ENCODE measurements at places on chromosomes 4 and X.

GRCh38 chr4:8272472-8273428, 3.2 kb downstream of the HTRA3 start:
- DNase-seq, result no peak

DNA sequence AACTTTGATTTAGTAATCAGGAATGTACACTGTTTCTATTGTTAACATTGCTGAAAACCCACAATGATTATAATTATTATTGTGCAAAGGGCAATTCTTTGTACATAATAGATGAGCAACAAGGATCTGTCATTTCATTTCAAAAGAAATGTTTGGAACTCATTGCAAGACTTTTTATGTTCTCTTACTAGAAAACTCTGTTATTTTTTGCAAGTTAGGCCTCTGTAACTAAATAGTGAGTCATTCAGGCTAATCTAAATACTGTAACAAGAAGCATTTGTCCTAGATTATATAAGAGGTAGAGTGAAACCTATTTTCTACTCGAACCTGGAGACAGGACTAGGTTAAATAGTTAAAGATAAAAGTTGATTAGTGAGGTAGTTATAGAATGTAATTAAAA, 93.2 kb upstream of the FAM47B start:
- DNase-seq, result no peak

- no peak for DNase-seq
These were observed 40.8 kb downstream of the CCNG2 start for GRCh38 chr4:77197831-77198230.

DNA sequence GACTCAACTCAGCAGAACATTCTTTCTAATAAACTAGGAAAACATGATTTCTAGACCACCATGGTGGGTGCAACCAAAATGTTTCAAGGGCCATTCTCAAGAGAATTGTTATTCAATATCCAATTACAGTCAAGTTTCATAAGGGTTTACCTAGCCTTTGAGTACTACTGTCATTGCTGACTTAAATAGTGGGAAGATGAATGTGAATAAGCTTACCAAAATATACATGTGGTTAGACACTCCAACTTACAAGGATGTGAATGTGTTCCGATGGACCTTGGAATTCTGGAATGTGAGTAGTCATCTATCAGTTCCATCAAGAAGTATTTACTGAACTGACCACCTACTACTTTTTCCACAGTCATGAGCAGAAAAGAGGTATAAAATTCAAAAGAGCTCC, 16.9 kb downstream of the SH3RF1 start:
- DNase-seq, result no peak

DNA sequence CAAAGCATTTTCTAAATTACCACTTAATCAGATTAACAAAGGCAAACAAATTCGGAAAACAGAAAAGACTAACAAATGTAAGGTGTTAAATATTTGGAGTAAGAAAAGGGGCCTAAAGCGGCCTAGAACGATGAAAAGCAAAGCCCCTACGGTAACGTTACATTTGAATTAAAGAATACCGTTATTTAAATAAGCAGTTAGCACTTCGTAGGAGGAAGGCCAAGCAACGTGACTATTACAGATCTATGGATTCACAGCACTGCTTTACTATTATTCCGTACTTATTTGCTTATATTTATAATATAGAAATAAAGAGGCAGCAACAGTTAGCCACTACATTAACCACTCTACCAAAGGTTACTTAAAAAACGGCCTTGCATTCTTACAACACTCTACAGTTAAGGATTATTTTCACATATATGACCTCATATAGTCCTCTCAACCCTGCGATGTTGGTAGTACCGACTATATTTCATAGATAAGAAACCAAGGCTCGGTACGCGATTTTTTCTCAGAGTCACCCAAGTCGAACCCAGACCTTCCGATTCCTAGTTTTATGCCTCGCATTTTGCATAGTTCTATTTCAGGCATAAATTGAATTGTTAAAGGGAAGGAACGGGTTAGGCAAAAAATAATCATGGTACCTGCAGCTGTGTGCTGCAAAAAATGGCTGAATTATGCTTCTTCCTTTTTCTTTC, 2.9 kb downstream of the KLHL15 start:
- DNase-seq, result no peak

- no peak for DNase-seq
These were observed 38.0 kb upstream of the SPARCL1 start for GRCh38 chr4:87567191-87567590.

GRCh38 chrX:24703185-24703494, 9.4 kb downstream of the POLA1 start:
- no peak for DNase-seq

- no peak for DNase-seq
These were observed 512.6 kb upstream of the FAM241A start for GRCh38 chr4:111632641-111633151.

- DNase-seq, result no peak
These were observed 99.1 kb upstream of the USP38 start for GRCh38 chr4:143085659-143086058.

DNA sequence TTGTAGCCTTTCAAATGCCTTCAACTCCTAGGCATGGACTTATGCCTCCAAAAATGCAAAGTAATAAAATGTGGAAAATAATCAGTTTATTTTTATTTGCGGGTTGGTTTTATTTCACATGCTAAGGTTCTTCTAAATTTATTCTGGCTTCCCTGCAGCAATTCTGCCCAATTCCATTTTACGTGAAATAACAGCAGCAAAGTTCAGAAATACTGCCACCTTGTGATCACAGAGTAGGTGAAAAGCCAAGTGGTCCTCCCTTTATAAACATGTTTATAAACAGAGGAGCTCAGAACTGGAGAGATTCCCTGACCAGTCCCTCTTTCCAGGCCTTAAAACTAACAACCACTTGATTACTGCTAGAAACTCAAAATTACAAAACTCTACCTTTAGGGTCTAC, 14.7 kb upstream of the DCHS2 start:
- no peak for DNase-seq

DNA sequence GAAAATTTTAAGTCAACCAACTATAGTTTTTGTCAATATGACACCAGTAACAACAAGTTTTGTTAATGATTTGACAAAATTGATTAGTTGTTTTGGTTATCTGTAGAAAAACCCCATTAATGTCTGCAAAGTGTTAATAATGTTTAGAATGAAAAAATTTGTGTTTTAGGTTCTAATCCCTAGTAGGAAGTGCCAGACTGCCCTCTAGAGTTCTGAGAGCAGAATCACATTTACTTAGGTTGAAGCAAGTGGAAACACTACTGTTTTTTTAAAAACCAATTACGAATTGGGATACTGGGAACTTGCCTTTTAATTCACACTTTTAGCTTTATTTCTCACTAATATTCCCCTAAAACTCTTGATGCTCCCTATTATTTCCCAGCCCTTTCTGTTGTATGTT, 101.1 kb upstream of the CYLC1 start:
- DNase-seq, result no peak

DNA sequence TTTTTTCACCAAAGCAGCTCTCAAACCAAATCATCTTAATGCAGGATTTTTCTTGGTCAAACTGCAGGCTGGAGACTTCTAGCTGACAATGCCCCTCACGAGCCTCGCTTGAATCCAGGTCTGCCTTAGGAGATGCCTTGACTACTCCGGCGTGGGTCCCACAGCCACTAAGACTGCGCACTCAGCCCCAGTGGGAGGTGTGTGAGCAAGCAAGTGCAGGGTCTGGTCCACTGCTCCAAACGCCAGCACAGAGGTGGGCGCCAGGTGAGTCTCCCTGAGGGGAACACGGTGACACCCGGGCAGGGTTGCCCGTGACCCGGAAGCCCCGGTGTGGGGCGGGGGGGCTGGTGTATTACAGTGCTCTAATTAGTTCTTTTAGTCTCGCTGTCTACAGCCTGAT, 838.3 kb downstream of the NLGN4X start:
- DNase-seq, result no peak

DNA sequence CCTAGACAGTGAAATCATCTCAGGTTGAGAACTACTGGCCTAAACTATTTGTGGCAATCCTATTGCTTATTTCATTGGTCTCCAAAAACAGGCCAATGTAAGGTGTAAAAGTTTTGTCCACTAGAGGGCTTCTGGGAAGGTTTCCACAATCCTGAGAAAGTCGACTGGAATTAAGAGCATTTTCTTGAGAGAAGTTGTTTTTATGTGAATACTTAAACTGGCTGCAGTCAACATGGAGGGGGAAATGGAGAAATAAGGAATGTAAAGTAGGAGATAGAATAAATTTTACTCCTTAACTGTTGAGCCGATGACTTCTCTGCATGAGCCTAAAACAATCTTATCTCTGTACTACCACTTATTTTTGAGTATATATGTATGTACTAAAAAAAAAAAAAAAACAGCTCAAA, 11.0 kb upstream of the EIF4E start:
- DNase-seq, result no peak

Data from Panc1 (cell line).